ENCODE measurements at places on chromosomes 6 and 20. TPM values are rescaled to one million over a fixed set of nuclear protein-coding genes. Genes with fewer than 3 reads are reported as not detected.

DNA sequence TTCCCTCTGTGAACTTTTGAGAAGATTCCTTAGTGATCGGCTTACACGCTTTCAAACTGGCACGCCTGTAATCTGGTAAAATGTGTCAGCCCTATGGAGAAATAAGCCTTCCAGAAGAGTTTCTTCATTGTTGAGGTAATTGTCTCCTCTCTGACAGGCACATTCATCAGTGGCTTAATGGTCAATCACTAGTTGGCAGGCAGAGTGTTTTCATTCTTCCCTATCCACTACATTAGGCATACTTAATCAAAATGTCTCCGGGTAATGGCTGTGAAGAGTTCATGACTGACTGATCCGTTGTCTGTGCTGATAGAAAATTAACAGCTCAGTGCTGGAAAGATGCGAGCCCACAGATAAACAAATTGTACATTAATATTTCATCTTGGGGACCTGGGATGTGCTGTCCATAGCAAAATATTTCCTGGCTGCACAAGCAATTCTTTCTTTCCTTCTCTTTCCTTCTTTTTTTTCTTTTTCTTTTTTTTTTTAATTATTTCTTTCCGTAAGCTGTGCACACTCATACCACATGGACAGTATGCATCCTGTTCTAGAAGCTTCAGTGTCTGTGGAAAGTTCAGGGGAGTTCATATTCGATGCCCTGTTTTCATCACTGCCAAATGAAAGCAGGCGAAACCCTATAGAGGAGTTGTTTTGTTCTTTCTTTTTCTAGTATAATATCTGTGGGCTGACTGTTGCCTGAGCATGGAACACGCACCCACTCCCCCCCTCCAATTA, 31.4 kb downstream of the TSHZ2 start:
- DNase-seq = no peak

GRCh38 chr6:151257985-151258445, 18.2 kb downstream of the AKAP12 start:
- DNase-seq = no peak

The CNR1 gene
- 21.6 TPM for total RNA-seq

DNA sequence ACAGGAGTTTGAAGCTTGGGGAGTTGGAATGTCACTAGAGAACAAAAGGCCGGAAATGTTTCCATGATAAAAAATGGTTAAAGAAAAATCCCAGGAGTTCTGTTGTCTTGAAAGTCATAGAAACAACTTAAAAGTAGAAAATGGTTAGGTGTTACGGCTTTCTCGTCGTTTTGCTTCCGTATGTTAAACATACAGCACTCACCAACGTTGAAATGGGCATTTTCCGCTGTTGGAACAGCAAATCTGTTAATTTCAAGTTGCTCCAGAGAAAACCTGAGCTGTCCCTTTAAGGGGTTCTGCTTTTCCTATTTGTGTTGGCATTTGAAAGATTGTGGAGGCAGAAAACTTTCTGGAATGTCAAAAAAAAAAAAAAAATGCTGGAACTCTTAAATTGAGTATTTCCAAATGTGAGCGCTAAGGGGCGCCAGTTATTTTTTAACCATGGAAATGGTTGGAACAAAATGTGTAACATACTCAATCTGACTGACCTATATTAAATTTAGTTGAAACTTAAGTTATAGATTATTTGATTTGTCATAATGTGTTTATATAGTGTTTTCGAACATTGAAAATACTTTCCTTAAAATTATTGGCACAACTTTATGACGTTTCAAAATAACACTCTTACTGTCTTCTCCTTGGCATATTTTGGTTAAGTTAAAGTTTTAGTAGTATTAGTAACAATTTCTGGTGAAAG, 2.2 kb downstream of the QKI start:
- DNase-seq = no peak

- DNase-seq = no peak
Observed at GRCh38 chr6:87697581-87698546, 4.2 kb downstream of the AKIRIN2 start.

The METTL24 gene
- total RNA-seq = 3.7 TPM

DNA sequence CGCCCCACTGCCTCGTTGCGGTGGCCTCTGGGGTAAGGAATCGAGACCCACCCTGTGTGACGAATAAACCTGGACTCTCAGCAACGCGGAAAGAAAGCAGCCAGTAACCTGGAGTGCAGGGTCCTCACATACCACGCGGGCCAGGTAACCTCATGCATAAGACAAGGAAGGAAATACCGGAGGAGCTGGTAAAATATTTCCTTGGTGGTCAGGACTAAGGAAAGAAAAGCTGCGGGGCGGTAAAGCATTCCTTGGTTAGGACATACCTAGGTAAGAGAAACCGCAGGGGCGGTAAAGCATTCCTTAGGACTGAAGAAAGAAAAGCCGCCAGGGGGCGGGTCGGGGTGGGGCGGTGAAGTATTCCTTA, 80.7 kb downstream of the SYTL3 start:
- no peak for DNase-seq

DNA sequence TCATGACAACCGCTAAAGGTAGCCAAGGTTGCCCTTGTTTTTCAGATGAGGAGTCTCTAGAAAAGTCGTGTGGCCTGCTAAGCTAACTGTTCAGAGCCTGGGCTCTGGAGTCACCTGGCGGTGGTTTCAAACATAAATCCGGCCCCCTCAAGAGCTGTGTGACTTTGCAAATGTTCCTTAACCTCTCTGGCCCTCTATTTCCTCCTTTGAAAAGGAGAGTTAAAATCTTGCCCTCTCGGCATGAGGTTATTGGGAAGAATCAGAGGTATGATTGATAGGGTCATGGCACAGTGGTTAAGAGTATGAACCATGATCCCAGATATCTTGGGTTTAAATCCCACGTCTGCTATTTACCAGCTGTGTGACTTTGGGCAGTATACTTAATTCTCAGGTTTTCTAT, 5.6 kb upstream of the LBP start:
- no peak for DNase-seq

- no peak for DNase-seq
Observed at GRCh38 chr20:35339007-35339406, 46.8 kb upstream of the FAM83C start.

The SERINC1 gene
- 246 TPM for total RNA-seq

DNA sequence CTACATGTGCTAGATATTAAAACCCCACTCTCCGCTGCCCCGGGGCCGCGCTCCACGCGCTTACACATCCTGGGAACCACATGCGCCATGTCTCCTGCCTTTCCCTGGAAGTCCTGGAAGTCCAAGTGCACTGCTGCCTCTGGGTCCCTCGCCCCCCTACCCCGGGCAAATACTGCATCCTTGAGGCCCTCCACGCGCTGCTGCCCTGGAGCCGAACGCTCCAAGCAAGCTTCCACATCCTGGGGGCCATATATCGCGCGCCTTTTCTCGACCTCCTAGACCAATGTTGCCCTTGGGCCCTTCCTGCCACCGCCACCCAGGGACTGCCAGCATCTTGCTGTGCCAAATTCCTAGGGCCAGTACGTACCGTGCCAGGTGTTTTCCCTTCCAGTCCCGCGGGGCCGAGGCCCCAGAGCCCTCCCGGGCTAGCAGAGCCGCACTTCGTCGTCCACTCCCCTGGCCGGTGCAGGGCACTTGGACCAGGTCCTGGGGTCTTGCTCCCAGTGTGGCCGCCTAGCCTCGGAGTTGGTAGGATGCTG, 779 bp upstream of the KCNG1 start:
- no peak for DNase-seq

The DYNLT2 gene
- total RNA-seq = 1.2 TPM

The RNF114 gene
- 74.7 TPM for total RNA-seq

DNA sequence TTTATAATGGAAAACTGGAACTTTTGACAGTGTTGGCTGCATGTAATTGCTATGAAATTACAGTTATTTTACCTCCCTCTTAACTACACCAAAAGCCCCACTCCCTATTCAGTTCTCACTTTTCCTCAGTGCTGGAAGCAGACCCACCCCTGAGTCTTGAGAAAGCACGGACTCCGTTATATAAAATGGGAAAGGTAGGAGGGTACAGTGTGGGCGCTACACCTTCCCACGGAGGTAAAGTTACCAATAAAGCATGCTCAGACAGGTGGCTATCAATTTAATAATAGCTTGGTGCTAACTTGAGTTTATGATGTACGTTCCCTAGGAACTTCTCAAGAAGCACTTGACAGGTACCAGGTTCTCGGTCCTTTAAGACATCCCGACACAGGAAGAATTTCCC, 59.0 kb downstream of the CLIC5 start:
- DNase-seq = no peak

GRCh38 chr20:3000852-3001523, 42.4 kb upstream of the GNRH2 start:
- DNase-seq = no peak
